ENCODE measurements at places on chromosomes 5 and 9. TPM values are rescaled to one million over a fixed set of nuclear protein-coding genes. Genes with fewer than 3 reads are reported as not detected.

PGM5 gene
- 649 TPM for total RNA-seq

C7 gene
- total RNA-seq: 267 TPM

DNA sequence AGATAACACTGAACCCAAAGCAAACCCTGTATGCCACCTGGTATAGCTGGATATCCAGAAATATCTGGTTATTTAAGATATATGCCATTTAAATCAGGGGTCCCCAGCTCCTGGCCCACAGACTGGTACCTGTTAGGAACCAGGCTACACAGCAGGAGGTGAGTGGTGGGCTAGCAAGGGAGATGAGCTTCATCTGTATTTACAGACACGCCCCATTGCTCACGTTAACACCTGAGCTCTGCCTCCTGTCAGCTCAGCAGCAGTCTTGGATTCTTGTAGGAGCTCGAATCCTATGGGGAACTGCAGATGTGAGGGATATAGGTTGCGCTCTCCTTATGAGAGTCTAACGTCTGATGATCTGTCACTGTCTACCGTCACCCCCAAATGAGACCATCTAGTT lies 646.6 kb downstream of the TLE4 start:
- no peak for DNase-seq

DNA sequence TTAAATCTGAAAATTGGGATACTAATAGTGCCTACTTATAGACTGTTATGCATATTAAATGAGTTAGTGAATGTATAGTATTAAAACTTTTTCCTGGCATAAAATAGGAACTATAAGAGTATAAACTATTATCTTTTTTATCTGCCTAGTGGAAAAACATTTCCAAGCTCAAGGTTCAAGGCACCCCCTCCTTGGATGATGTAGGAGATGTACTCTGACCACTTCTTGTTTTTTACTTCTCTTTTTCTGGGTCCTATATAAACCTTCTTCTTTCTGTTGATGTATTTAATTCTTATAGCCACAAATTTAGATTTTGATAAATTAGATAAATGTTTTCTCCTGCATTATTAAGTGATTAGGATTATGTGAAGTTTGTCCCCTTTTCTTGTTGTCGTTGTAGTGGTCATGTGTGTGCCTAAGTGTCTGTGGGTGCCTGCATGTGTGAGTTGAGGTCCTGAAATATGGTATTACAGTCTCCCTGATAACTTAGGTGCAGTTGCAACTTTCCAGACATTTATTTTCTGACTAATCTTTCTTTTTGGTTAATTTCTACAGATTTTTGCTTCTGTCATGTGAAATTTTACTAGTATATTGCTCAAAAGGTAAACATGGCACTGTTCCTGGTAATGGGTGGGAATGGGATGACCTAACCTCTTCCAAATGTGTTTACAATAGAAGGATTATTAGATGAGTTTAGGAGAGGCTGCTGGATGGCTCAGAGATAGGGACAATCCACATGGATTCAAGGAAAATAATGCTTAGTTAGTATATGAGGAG lies 160.8 kb upstream of the CDKN2B start:
- DNase-seq: no peak
